ENCODE measurements at places on chromosomes 1 and 21.

GRCh38 chr21:16194788-16195537 is 465.2 kb downstream of the USP25 start:
- DNase-seq = peak; percentile 49

GRCh38 chr1:53361541-53361961 is 33.7 kb upstream of the LRP8 start:
- no peak for DNase-seq

GRCh38 chr1:70440642-70441391 is 29.7 kb downstream of the CTH start:
- no peak for DNase-seq

DNA sequence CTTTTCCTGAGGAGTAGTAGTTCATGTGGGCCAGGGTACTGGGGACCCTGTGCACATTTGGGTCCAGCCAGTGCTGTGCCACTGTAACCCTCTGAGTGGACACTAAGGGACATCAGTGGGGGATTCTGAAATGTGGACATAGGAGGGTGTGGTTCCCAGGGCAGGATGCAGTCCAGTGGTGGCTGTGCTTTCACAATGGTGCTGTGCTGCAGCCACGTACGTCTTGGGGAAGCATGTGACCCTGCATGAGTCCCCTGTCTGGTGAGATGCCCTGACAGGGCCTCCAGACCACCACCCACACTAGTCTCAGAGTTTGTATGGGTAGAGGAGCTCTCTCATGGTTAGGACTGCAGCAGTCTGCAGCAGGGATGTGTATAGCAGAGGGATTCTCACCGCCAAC is 37.8 kb upstream of the WNT2B start:
- DNase-seq = no peak

- DNase-seq = peak; percentile 79
These were observed 123.9 kb downstream of the RRAGC start for GRCh38 chr1:38735651-38736161.

- no peak for DNase-seq
These were observed 78.0 kb downstream of the CDC14A start for GRCh38 chr1:100430325-100430756.

DNA sequence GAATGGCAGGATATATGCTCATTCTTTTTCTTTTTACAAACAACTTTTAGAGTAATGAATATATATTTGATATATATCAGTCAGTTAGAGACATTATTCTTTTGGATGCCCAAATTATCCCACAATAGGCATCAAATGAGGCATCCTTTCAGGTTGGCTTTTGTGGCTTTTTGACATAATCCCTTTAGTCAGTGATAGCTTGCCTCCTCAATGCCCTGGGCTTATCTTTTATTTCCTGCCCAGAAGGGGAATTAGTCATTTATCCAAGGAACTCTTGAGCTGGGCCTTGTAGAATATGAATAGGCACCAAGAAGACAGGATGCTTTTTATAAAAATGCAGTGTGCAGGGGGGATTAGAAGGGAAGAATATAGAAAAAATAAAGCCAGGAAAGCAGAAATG is 22.2 kb downstream of the EPHX4 start:
- no peak for DNase-seq

GRCh38 chr1:206035027-206035426 is 11.3 kb upstream of the CTSE start:
- no peak for DNase-seq

GRCh38 chr1:7550981-7551380 is 220.1 kb upstream of the VAMP3 start:
- no peak for DNase-seq

DNA sequence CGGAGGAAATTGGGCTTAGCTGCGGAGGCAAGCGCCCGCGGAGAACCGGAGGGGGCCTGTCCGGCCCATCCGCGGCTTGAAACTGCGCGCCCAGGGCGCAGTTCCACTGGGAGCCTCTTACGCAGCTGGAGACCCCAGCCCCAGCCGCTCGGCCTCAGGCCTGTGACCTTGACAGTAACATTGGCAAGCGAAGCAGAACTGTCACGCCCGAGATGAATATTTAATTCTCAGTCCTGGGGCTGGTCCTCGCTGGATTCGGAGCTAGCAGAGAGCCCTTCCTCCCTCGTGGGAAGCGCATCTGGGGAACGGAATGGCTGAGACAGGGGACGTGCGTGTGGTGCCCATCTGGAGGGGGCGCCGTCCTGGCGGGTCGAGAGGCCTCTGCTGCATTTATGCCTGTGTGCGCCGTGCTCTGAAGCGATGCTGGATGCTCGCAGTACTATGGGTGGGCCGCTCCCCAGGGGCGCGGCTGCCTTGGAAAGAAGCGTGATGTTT is 928 bp downstream of the SLC6A17 start:
- peak; percentile 8 for DNase-seq

DNA sequence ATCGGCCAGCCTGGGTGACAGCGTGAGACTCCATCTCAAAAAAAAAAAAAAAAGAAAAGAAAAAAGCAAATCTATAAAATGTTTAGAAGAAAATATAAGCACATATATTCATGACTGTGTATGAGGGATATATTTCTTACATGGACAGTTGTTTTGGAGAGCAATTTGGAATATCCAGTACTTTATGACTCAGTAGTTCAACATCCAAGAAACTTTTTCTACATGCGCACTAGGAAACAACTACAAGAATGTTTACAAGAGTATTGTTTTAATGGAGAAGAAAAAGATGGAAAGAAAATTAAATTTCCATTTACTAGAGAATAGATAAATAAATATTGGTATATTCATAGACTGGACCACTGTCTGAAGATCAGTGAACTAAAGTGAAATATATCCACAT is 77.5 kb downstream of the MAST2 start:
- peak; percentile 52 for DNase-seq

GRCh38 chr1:232435729-232436128 is 194.2 kb downstream of the SIPA1L2 start:
- peak; percentile 36 for DNase-seq

GRCh38 chr21:25776440-25776839 is 41.7 kb downstream of the GABPA start:
- no peak for DNase-seq

GRCh38 chr1:23341931-23342692 is 2.0 kb downstream of the HNRNPR start:
- DNase-seq = peak; percentile 25

DNA sequence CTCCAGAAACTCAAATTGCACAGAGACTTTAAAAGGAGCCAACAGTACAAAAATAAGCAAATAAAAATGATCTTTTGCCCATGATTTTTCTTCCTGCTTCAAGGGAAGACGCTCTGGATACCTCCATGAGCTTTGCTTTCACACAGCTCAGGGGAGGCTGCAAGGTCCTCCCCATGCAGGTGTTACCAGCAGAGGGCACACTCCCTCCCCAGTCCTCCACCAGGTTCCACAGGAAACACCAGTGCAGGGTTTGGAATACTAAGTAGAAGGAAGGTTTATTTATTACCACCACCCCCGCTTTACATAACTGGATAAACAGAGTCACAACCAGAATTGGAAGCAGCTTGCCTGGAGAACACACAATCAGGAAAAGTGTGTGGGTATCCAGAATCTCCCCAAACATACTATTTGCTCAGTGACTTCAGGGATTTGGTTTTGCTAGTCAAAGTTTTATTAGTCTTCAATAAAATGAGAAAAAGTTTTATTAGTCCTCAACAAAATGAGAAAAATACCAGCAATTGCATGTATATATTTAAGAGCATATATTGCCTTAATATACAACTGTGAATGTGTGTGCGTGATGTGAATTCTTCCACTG is 37.3 kb downstream of the HSD3B1 start:
- DNase-seq = peak; percentile 6

DNA sequence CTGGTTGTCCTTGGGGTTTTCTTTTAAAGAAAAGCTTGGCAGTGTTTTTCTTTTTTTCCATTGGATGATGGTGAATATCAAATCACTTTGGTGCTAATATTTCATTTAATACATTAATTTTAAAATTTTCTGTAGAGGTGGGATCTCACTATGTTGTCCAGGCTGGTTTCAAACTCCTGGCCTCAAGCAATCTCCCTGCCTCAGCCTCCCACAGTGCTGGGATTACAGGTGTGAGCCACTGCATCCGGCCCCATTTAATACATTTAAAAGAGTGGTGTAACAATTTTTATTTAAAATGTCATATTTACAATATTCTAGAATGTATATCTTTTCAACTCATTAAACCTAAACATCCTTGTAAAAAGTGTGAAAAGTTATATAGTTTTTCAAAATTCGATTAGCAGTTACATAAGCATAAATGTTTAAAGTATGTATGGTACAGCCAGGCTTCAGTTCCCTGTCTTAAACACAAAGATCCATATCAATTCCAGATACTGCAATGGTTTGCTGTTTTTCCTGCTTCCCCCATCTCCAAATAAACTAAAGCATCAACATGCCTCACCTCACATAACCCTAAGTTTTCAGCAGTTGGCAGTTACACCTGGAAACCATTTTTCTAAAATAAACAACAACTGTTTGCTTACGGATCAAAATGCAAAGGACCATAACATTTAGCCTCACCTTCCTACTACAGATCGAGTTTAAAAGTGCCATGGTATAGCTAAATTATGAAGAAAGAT is 8.9 kb upstream of the LGALS8 start:
- DNase-seq = no peak

DNA sequence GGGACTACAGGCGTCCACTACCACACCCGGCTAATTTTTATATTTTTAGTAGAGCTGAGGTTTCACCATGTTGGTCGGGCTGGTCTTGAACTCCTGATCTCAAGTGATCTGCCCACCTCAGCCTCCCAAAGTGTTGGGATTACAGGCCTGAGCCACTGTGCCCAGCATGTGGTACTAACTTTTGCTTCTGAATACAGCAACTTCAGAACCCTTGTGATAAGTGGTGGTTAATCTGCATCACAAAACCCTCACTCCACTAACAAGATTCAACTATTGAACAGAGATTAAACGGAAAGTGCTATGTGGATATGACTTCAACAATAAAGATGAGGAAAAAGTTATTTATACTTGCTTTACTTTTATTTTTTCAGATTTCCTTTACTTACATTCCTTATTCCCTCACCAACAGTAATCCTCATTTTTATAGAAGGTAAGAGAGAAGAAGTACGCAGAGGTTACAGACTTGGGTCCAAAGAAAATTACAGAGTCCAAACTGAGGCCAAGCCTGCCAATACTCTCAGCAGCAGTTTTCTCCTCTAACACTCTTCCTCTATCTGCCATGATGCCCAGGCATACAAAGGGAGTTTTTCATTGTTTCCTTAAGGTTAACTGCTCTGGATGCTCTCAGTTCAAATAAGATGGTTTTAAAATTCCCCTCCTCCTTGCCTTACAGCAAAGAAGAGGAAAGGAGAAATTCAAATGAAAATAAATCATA is 44.3 kb downstream of the SLC16A1 start:
- no peak for DNase-seq
